Stimulated activated CD4-positive, alpha-beta T cell treated with anti-CD3 and anti-CD28 coated beads, Interleukin-1b, Interleukin-23, amount 100 ng/mL, for 1 hour (primary cell): ENCODE measurements at places on chromosomes 7 and 10.

DNA sequence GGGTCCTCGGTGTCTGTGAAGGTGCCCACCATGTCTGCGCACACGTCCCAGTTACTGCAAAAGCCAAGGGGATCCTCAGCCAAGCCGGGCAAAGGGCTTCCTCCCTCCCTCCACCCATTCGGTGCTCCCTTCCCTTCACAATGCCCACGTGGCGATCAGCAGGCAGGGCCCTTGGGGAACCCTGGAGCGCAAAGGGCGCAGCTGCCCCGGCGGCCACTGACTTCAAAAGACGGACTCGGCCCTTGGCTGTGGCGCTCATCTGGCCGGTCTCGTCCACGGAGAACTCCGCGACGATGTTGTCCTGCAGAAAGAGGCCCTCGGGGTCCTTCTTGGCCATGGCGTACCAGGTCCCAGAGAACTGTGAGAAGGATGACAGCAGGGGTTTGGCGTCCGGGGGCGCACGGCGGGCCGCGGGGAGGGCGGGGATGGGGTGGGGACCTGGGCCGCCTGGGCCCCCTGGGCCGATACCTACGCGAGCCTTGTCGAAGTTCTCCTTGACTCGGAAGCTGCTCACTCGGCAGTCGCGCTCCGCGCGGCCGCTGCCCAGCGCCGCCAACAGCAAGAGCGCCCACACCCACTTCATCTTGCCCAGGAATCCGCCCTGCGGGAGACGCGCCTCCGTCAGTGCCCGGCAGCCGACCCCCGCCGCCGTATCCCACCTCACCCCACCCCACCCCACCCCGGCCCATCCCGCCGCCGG, 439 bp downstream of the RBP4 start:
- no peak for DNase-seq

DNA sequence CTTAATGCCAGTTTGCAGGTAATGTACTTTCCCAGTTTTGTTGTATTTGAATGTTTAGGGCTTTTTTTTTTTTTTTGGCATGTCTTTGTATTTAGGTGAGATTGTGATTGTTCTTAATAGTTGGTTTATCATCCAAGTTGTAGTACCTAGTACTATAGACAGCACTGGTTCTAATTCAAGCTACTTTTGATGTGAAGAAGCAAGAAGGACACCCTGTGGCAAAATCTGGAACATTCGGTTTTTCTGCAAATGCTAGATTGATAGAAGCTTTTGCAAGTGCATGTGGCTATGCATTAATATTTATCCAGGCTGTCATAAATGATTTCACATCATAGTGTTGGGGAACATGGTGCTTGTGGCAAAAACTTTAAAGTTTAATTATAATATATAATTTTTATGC, 248.9 kb downstream of the FOXP2 start:
- no peak for DNase-seq

GRCh38 chr10:85602306-85602705, 764.3 kb downstream of the GRID1 start:
- no peak for DNase-seq

GRCh38 chr10:50496228-50496627, 127.5 kb downstream of the SGMS1 start:
- DNase-seq, result no peak

DNA sequence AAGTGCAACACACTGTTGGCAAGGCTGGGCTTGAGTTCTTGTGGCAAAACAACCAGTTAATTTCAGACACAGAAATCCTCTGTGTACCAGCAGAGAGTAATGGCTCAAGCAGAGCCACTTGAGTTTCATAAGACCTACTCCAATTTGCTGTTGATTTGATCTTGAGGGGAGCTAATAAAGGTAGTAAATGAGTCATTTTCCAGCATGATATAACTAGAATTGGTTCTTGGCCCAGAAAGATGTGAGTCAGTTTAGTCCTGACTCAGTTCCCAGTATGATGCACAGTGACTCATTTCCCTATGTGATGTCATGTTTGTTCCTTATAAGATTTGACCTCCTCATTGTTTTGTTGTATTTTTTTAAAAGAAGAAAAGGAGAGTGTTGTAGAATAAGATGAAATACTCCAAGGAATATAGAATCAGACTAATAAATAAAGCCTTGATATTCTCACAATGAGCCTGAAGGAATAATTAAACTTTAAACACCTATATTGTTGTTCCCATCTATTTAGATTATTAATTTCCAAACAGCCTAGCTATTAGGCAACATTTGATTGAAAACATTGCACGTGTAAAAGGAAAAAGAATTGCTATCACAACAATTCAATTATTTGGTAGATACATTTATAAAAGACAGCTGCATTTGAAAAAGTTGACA, 186.2 kb downstream of the REEP3 start:
- DNase-seq, result no peak

- DNase-seq, result no peak
Observed at GRCh38 chr10:61139592-61139953, 195.6 kb upstream of the RHOBTB1 start.

- DNase-seq, result no peak
Observed at GRCh38 chr10:78617115-78617514, 451.7 kb upstream of the ZMIZ1 start.

GRCh38 chr10:68989317-68989990, 851 bp downstream of the KIFBP start:
- DNase-seq, result no peak

DNA sequence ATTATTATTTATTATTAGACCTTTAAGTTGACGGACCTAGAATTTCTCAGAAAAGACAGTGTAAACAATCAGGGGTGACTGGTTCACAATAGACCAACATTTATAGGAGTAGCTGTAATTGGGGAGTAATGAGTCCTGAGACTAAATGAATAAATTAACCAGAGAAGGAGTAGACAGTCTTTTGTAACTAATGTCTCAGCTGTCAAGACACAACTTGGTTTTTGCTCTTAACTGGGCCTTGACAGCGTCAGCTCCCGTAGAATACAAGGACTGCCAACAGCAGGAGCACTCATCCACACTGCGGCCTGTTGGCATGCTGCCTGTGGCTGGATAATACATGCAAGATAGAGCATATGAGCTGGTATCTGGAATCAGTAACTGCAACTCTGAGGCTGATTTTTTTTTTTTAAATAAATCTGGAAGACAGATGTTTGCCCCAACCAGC, 123.9 kb downstream of the CACNA2D1 start:
- no peak for DNase-seq

DNA sequence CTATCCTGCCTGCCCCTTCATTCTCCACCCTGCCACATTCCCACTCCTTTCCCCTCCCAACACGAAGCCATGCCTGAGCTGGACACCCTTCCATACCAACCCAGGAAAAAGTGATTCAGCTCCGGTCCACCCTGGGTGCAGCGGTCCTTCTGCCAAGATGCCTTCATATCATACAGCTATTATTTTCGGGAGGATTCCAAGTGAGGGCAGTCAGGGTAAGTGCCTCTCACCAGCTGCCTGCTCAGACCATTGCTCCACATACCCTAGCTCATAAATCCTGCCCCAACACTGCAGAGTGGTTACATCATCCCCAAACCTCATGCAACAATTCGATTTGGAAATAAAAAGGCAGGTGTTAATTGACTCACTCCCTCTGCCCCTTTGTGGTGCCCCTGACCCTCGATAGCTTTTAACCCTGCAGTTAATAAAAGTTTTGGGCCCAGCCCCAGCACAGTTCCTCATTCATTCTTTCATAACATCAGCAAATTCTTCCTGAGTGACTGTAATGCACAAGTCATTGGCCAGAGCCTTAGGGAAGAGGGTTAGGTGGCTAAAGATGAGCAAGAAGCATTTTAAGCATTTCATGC, 42.6 kb downstream of the ZNF503 start:
- DNase-seq, result no peak

- DNase-seq, result no peak
Observed at GRCh38 chr10:34773636-34774630, 41.2 kb downstream of the PARD3 start.

- no peak for DNase-seq
Observed at GRCh38 chr10:133040198-133040597, 47.5 kb upstream of the ADGRA1 start.

DNA sequence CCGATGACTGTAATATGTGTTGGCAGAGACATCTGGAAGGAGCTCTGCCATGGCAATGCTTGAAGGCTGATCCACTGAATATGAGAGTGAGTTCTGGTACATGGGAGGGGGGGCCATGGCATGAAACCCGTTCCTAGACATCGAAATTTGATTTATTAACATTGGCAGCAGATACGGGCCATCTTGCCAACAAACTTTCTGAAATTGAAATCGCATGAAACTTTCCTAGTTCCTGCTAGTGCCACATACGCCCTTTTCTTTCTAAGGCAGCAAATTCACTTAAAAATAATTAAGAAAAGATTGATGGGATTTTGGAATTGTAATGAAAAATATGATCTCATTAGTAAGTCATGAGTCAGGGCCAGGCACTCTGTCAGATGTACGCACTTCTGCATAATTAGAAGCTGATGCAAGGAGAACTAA, 91.8 kb upstream of the KMT2C start:
- DNase-seq, result no peak

GRCh38 chr10:6647811-6648526, 67.9 kb upstream of the PRKCQ start:
- peak; percentile 32 for DNase-seq

GRCh38 chr10:98138031-98138430, 3.6 kb downstream of the R3HCC1L start:
- DNase-seq, result no peak

DNA sequence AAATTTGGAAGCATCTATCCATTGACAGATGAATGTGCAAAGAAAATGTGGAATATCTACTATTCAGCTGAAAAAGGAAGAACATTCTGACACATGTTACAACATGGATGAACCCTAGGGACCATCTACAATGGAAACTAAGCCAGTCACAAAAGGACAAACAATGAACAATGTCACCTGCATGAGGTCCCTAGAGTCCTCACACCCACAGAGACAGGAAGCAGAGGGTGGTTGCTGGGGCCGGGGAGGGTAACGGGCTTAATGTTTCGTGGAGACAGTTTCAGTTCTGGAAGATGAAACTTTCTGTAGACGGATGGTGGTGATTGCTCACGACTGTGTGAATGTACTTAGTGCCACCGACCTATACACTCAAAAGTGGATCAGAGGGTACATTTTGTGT, 282.9 kb downstream of the ADARB2 start:
- DNase-seq, result no peak

DNA sequence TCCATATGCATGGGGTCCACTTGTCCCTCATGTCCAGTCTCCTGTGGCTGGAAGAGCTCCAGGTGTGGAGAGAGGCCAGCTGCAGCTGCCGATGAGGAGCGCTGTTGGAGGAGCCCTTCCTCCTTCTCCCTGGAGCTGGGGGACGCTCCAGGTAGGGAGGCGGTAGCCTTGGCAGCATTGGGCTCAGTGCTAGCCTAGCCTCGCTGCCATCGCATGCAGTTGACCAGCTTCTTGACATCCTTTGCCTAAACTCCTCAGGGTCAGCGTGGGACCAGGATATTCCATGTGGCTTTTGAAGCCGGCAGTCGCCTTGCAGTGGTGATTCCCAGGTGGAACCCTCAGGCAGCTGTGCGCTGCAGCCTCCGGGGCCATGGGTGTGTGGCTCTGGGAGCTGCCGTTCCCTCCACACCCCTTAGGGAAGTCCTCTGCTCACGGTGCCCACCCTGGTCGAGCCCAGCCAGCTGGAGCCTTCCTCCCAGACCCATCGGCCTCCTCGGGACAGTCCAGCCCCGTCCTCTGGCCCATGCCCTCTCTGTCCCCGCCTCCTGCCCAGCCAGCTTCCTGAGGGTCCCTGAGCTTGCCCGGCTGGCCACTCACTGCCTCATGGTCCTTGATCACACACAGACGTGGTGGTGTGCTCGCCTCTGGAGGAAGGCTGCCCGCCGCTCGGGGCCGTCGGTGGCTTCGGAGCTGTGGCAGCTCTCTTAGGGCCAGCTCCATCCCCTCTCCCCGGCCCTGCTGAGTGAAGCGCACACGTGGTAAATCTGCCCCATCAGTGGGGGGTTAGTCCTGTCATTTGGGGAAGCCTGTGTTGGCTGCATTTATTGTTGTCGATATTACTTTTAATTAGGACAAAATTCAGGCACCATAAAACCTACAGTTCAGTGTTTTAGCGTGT, 21.2 kb downstream of the INPP5A start:
- no peak for DNase-seq

- DNase-seq, result no peak
Observed at GRCh38 chr7:7178081-7178480, 4.3 kb upstream of the C1GALT1 start.

DNA sequence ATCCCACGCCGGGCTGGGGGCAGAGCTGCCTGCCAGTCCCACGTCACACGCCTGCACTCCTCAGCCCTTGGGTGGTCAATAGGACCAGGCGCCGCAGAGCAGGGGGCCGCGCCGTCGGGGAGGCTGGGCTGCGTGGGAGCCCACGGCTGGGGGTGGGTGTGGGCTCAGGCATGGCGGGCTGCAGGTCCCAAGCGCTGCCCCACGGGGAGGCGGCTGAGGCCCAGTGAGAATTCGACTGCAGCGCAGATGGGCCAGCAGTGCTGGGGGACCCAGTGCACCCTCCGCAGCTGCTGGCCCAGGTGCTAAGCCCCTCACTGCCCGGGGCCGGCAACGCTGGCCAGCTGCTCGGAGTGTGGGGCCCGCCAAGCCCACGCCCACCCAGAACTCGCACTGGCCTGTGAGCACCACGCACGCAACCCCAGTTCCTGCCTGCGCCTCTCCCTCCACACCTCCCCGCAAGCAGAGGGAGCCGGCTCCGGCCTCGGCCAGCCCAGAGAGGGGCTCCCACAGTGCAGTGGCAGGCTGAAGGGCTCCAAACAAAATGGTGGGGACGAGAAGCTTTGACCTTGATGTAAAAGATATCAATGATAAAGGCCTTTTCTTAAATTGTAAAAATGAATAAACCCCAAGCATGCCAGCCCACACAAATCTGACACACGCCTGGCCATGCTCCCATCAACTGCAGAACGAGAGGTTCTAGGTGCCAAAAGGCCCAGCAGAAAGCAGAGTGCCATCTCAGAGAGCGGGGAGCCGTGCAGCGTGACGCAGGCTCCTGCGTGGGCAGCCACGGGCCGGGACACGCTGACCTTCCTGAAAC, 255.5 kb downstream of the MAD1L1 start:
- no peak for DNase-seq

DNA sequence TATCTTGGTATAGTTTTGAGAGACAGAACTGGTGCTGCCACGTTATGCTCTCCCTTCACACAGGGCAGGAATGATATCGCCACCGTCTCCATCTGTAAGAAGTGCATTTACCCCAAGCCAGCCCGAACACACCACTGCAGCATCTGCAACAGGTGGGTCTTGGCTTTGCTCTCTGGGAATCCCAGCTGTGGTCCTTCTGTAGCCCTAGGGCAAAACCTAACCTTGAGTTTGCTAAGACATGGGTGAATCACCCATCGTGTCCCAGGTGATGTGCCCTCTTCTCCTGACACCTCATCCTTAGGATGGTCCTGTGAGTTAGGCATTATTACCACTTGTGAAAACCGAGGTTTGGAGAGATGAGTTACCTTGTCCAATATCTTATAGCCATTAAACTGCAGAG, 6.4 kb downstream of the ZDHHC16 start:
- DNase-seq, result no peak

- no peak for DNase-seq
Observed at GRCh38 chr10:68752711-68753350, 31.8 kb downstream of the CCAR1 start.

- no peak for DNase-seq
Observed at GRCh38 chr10:10551596-10552301, 465.9 kb upstream of the CELF2 start.
